ENCODE measurements at places on chromosomes 13 and 19. TPM values are rescaled to one million over a fixed set of nuclear protein-coding genes. Genes with fewer than 3 reads are reported as not detected.

Gene CEACAM5
- not detected for polyA plus RNA-seq

DNA sequence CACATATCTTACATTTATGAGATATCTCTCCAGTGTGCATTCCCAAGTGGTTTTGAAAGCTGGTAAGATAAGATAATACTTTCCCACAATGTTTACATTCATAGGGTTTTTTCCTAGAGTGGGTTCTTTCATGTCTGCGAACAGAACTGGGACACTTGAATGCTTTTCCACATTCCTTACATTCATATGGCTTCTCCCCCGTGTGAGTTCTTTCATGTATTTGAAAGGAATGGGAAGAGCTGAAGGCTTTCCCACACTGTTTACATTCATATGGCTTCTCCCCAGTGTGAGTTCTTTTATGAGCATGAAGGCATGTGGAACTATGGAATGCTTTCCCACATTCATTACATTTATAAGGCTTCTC lies 19.7 kb downstream of the ZNF433 start:
- no peak for DNase-seq

GRCh38 chr19:33639035-33639681 lies 17.4 kb downstream of the CHST8 start:
- DNase-seq: no peak

DNA sequence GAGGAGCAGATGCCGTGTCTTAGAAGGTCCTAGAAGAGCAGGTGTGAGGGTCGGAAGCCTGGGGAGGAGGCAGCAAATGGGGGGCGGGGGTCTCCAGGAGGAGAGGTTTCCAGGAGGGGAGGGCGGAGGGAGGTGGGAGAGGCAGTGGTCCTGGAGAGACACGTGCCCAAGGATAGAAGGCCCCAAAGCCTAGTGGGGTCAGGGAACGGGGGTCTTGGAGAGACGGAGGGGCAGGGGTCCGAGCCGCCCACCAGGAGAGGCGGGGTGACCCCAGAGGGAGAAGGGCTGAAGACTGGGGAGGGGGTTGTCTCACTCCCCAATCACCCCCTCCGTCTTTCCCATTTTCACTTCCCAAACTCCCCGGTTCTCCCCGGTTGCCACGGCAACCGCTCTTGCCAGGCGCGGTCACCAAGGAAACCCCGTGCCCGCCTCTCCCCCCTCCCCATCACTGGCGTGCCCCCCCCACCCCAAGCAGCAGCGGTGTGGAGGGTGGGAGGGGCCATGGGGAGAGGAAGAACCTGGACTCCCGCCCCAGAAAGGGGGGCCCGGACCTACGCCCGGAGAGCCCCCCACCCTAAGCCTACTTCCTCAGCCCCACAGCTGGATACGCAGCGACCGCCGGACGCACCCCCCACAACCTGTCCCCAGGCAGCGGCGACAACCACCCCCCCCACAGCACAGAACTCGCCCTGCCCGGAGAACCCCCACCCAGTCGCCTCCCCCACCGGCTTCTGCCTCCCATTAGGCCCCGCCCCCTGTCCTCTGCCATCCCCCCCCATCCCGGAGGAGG lies 988 bp downstream of the LRRC4B start:
- no peak for DNase-seq

DNA sequence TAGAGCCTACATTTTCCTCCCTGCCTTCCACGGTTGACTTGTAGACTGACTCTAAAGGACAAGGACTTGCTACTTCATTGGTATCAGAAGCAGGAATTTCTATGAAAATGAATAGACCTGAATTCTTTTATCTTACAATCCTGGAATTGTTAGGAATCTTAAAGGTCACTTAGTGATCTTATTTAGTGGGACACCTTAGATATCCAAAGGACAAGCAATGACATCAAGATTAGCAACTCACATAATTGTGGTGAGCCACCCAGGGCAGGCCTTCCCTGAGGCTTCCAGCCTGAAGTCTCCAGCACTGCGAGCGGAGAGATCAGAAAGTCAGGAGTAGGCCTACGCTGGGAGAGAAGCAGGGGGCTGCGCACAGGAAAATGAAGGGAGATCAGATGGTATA lies 37.8 kb downstream of the KLF5 start:
- no peak for DNase-seq

GRCh38 chr19:17205237-17206140 lies 9.7 kb upstream of the USE1 start:
- peak; percentile 50 for DNase-seq

GRCh38 chr19:54551950-54552912 lies 21.4 kb upstream of the LILRA2 start:
- DNase-seq: no peak

DNA sequence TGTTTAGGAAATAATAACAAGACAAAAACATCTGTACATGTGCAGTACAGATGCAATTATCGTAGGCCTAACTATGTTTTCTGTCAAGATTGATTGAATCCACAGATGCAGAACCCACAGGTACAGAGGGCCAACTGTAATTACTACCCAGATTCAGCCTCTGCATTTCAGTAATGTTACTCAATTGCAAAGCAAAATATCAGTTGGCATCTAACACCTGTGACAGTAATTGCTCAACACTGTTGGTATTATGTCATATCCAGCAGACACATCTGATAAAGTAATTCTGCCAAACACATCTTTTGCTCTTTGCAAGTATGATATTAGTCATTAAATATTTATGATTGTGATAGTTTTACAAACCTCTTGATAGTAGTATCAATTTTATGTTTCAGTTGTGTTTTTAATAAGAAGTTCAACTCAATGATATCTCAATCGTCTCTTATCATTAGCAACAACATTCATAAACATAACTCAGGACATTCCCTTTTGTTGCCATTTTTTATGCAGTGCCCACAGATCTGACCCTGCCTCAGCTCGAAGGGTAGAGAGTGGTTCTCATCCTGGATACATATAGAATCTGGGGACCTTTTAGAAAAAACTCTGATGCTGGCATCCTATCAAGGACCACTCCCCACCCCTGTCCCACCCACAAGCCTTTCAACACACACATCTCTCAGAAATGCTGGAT lies 104.7 kb downstream of the MYCBP2 start:
- DNase-seq: no peak

- no peak for DNase-seq
Measured at GRCh38 chr13:90120026-90120425, 1227.5 kb upstream of the MIR17HG start.

GRCh38 chr13:80979035-80979641 lies 638.2 kb upstream of the SPRY2 start:
- DNase-seq: peak; percentile 73
